ENCODE measurements at places on chromosomes 4 and X. TPM values are rescaled to one million over a fixed set of nuclear protein-coding genes. Genes with fewer than 3 reads are reported as not detected.

NIPAL1 gene
- total RNA-seq, result not detected

MAGEC1 gene
- total RNA-seq, result not detected

ZNF185 gene
- total RNA-seq, result 1.5 TPM

AKAP14 gene
- not detected for total RNA-seq

KLB gene
- not detected for total RNA-seq

SMC1A gene
- total RNA-seq, result 9.1 TPM

KLHL34 gene
- under 0.01 TPM for total RNA-seq

TIMM8A gene
- 3.9 TPM for total RNA-seq

All from smooth muscle cell of trachea (primary cell).